ENCODE measurements at places on chromosomes 16 and 17. TPM values are rescaled to one million over a fixed set of nuclear protein-coding genes. Genes with fewer than 3 reads are reported as not detected.

- no peak for DNase-seq
These were observed 2.5 kb downstream of the SMIM5 start for GRCh38 chr17:75635610-75636202.

DNA sequence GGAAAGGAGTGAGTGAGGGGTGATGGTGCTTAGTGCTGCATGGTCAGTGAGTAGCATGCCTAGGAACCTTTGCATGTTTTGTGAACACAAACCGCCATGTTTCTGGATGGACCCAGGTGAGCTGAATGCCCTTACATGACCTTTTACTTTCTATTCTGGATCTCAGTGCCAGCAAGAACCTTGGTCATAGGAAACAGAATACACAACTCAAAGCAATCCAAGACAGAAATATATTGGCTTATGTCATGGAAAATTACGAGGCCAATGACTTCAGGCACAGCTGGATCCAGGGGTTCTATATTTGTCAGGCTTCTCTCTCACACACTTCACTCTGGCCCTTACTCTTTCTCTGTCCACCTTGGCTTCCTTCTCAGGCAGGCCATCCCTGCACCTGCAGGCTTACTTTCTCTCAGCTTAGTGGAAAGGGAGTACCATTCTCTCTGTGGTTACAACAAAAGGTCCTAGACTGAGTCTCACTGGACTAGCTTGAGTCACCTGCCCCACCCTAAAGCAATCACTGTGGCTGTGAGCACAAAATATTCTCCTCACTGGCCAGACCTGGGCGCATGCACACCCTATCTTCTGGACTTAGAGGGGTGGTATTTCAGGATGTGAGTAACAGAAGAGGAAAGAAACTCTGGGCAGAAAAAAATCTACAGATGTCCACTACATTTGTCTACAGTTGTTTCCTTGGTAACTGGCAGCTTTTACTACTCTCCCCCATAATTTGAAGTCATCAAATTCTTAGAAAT, 20.4 kb upstream of the CPNE2 start:
- no peak for DNase-seq

GRCh38 chr17:39352986-39353385, 48.4 kb downstream of the FBXL20 start:
- DNase-seq = no peak

DNA sequence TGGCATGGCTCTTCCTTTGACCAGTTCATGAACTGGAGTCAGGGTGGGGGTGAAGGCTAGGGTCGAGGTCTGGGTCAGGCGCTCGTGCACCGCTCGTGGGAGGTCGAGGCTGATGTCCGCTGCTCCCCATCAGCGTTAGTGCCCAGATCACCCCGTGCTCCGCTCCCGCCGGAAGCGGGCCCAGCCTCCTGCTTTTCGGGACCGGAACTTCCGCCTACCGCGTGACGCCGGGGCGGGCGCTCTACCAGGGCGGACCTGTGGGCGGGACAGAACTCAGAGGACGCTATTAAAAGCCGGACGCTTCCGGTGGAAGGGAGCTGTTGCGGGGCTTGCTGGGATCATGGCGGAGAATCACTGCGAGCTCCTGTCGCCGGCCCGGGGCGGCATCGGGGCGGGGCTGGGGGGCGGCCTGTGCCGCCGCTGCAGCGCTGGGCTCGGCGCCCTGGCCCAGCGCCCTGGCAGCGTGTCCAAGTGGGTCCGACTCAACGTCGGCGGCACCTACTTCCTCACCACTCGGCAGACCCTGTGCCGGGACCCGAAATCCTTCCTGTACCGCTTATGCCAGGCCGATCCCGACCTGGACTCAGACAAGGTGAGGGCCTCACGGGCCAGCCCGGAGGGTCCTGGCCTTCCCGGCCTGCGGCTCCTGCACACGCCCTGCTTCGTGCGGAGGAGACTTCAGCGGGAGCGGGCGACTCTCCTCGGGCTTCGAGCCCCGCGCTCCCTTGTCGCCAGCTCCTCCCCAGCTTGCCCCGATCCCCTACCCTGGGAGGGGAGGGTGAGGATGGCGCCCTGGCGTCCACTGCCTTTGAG, at the start of gene KCTD5:
TSS of gene KCTD5 (plus strand) at position 315 of the 813 bp plus-strand sequence. CDS start at position 341, 26 bp downstream.
- peak; percentile 98 for DNase-seq

DNA sequence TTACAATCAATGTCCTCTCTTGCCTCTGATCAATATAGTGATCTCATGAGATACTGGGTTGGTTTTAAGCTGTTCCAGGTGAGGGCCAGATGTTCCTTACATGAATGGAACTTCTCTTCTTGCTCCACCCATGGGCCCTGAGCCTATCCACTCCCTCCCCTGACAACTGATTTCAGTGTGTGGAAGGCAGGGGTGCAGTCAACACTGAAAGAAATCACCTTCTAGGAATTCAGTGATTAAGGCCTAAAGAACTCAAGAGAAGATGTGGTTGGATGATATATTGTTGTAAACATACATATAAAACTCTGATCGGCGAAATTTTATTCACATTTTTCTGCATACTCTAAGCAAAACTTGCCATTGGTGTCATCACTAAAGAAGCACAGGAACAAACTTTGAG, 6.7 kb upstream of the GOSR2 start:
- no peak for DNase-seq

DNA sequence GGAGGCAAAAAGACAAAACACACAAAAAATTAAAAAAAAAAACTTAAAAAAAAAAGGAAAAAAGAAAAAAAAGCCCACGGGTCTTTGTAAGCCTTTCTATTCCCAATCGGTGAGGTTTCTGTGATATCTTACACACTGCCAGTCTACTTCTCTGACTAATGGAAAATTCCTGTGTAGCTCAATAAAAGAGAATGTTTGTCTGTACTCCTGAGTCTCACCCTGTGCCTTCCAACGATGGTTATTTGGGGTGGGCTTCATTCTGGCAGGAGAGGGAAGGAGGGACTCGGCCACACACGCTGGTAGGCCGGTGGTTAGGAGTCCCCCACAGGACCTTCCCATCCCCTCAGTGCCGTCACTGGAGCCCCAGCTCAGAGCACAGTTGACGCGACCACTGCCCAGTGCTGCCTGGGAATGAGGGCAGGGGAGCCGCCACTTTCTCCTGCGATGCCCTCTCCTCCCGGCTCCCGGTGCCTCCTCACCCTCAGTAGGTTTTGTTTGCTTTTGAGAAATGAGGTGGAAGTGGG, 68.0 kb downstream of the AMFR start:
- DNase-seq = no peak

DNA sequence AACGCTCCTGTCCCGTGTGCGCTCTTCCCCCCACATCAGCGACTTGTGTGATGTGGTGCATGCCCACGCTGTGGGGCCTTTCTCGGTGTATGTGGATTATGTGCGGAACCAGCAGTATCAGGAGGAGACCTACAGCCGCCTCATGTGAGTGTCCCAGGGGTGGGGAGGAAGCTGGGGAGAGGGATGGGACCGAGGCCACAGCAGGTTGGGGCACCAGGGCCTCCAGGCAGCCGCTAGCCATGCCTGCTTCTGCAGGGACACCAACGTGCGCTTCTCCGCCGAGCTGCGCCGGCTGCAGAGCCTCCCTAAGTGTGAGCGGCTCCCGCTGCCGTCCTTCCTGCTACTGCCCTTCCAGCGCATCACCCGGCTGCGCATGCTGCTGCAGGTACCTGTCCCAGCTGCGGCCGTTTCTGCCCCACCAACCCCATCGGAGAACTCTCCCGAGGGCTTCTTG, 5.8 kb downstream of the ARHGEF15 start:
- no peak for DNase-seq

DNA sequence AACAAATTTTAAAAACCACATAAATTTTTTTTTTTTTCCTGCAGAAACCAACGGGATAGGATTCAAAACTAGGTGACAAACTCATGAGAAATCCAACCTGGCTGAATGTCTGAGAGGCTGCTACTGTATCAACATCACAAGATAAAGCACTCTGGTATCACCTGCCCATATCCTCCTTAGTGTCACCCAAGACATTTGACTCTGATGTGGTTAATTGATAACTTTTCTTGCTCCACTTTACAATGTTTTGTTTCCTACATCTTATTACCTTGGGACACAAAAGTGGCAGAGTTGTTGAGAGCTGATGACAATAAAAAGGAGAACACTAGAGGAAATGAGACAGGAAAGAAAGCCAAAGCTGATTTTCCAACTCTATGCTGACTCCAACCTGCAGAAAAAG, 4.0 kb upstream of the FBXL20 start:
- no peak for DNase-seq

DNA sequence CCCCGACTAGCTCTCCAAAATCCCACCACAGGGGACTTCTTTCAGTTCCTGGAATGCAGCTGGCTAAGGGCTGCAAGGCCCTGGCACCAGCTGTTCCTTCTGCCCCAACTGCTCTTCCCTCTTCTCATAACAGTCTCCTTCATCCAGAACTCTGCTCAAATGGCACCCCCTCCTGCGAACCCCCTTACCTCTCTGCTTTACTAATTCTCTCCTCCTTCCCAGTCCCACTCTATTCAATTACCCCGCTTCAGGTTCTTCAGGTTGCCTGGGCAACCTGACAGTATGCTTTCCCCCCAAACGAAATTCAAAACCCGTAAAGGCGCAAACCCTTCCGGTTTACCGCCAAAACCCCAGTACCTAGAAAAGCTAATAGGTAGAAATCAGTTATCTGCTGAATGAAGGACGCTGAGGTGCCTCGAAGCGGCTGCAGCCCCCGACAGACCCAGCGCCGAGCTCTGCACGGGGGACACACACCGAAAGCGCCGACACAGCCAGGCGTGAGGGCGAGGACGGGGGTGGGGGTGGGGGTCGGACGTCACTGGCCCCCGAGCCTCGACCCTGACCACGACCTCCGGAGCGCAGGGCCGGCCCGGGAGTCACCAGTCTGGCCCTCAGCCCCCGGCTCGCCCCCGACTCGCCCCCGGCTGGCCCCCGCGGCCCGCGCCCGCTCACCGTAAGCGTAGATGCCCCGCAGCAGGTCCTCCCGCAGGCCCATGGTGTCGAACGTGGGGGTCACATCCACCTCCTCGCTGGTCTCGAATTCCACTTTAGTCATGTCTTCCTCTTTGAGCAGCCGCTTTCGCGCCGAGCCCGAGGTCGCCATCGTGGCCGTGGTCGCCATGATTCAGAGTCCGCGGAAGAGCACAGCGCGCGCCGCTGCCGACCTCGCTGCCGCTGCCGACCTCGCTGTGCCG, 550 bp downstream of the EIF4A3 start:
- DNase-seq = no peak

DNA sequence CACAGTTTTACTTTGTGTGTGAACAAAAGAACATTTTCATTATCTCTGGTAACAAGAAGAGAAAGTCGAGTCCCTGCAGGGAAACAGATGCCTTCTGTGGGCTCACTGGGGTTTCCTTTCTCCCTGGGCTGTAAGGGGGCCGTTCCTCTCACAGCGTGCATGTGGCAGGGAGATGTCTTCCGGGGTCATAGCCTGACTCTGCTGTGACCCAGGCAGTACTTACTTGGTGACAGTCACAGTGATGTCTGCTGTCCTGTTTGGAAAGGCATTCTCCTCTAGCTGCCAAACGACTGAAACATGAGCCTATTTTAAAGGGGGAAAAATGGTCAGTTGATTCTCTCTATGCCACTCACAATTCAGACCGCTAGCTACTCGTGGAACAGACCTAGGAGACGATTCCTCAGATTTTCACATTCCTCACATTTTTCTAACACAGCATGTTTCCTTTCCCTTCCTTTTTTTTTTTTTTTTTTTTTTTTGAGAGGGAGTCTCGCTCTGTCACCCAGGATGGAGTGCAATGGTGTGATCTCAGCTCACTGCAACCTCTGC, 7.3 kb downstream of the HASPIN start:
- no peak for DNase-seq

GRCh38 chr17:19958023-19958422, 19.6 kb downstream of the AKAP10 start:
- no peak for DNase-seq

DNA sequence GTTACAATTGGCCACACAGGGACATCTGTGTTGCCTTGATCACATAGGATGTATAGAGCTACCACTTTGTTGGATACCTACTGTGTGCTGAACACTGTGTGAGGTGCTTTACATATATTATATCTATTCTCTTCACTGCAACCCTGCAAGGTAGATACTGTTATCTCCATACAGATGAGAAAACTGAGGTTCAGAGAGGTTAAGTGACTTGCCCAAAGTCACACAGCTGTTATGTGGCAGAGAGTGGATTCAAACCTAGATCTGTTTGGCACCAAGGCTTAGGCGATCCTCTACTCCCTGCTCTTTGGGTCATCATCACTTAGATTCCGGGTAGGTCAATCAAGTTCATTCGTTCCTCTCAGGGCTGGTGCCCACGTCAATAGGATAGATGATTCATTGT, 260.5 kb upstream of the IRX3 start:
- no peak for DNase-seq

DNA sequence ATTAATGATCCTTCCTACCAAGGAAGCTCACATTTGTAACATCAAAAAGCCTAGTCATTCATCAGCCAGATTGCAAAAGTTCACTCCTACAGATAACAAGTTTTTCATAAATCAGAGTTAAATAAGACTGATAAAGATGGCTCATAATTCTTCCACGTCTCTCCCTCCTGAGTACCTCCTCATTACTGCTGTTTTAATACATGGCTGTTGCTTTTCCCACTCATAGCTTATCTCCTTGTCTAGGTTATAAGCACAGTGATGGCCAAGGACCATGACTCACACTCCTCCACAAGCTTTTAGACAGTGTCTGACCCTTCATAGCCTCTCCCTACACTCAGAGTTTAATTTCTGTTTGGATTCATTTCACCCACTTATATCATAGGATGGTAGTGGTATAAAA, 100.9 kb upstream of the MON1B start:
- DNase-seq = no peak

GRCh38 chr17:64420143-64420670, 28.7 kb upstream of the MILR1 start:
- no peak for DNase-seq

DNA sequence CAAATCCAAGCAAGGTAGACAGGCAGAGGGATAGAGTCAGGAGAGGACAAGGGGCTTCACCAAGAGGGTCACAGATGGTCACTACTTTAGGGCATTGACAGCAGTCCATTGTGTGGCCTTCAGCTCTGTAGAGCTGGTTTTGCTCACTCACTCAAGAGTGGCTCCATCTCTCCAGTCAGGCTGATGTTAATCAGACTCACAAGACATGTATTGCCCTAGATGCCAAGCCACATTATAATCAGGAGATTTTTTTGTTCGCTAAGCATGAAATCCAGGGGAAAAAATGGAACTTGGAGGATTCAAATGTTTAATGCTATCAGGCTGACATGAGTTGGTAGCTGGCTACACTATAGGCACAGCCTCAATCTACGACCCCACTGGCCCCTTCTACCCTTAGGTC, 32.5 kb downstream of the CD300LF start:
- no peak for DNase-seq

DNA sequence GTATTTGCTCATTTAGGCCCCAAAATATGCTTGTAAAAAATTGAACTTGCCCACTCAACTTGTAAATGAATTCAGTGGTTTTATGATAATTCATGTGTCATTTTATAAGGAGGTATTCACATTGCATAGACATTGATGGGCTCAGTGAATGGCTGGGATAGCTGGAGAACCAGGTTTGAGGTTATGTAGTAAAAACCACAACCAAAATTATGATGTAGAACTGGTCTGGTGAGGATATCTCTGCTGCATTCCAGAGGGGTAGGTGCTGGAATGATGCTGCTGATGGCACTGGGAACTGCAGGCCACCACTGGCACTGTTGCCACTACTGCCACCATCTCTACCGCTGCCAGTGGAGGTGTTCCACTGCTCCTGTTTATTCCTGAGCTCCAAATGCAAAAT, 21.5 kb upstream of the RABEP1 start:
- no peak for DNase-seq

The OTOP3 gene
- 0.43 TPM for total RNA-seq

The IRX5 gene
- total RNA-seq = 0.28 TPM

The NUP85 gene
- total RNA-seq = 22.1 TPM

The LRRC46 gene
- 0.43 TPM for total RNA-seq

The PIK3R6 gene
- not detected for total RNA-seq
